ENCODE measurements at places on chromosomes 5 and 9.

DNA sequence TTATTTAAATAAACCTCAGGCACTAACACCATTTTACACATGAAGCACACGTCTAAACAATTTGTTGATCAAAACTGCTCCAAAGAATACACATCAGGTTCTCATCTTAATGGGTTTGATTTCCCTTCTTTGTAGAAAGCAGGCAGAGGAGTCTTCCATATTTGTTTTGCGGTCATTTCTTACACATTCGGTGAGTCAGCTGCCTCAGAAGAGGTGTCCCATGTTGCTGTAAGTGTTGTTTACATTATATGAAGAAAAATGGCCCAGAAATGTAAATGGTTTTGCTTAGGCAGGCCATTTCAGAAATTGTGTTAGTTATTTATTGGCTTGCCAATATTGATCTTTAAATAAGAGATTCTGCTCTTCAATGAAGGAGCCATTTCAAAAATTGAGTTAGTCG, 325.8 kb downstream of the TENT4A start:
- no peak for DNase-seq

DNA sequence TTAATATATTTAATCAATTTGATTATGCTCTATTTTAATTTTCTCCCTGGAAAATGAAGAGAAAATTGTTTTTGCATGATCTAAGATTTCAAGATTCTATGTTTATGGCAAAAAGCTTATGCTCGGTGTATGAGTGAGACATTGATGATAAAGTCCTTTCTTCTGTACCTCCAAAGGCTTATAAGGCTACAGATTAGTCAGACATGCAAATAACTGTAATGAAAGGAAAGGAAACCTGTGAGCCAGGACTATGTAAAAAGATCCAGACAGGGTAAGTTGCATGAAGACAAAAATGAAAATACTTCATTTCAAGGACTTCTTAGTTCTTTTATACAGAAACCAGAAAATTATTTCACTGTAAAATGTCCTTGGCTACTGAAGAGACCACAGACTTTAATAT, 52.2 kb upstream of the EDIL3 start:
- DNase-seq = no peak

GRCh38 chr9:18596920-18597319, 123.0 kb downstream of the ADAMTSL1 start:
- DNase-seq = no peak

DNA sequence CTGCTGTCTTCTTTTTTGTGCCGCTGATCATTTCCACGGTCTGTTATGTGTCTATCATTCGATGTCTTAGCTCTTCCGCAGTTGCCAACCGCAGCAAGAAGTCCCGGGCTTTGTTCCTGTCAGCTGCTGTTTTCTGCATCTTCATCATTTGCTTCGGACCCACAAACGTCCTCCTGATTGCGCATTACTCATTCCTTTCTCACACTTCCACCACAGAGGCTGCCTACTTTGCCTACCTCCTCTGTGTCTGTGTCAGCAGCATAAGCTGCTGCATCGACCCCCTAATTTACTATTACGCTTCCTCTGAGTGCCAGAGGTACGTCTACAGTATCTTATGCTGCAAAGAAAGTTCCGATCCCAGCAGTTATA, 17.1 kb downstream of the F2R start:
- DNase-seq = no peak

DNA sequence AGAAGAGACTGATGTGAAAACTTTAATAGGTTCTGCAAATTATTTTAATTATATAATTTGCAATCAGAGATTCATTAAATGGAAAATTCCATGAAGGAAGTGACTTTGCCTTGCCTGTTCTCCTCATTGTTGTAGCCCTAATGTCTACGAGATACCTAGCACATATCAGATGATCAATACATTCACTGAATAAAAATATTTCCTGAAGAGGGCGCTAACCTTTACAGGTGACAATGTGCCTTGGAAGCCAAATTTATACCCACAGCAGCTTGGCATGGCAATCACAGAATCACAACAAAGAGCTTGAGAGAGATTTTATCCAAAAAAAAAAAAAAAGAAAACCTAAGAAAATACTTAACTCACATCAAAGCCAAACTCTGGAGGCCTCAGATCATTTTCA, 17.4 kb downstream of the HAUS6 start:
- DNase-seq = no peak

GRCh38 chr5:93911609-93912008, 170.2 kb upstream of the POU5F2 start:
- DNase-seq = no peak
